Bronchial epithelial cell (primary cell): ENCODE measurements at places on chromosomes 2 and 18. TPM values are rescaled to one million over a fixed set of nuclear protein-coding genes. Genes with fewer than 3 reads are reported as not detected.

HOXD13 gene
- total RNA-seq, result not detected in 2 replicates

SATB2 gene
- total RNA-seq, result 1.6 and 2.0 TPM in 2 replicates

TBR1 gene
- under 0.01 TPM in 2 replicates for total RNA-seq

LYG2 gene
- not detected in 2 replicates for total RNA-seq

PROM2 gene
- 10.8 and 41.6 TPM in 2 replicates for total RNA-seq

PAX8 gene
- total RNA-seq, result 3.5 TPM in 1 of 2 replicates, not detected in the other

LIPG gene
- total RNA-seq, result 9.5 and 11.5 TPM in 2 replicates

GPR148 gene
- total RNA-seq, result not detected in 2 replicates

FBXO36 gene
- 3.4 and 4.2 TPM in 2 replicates for total RNA-seq

HOXD9 gene
- not detected in 2 replicates for total RNA-seq

TMEM178A gene
- total RNA-seq, result 0.26 and 0.51 TPM in 2 replicates

FEV gene
- total RNA-seq, result not detected in 2 replicates

IL1RN gene
- 71.9 and 113 TPM in 2 replicates for total RNA-seq

IL1A gene
- total RNA-seq, result 53.5 and 82.7 TPM in 2 replicates

CD226 gene
- total RNA-seq, result 0.53 and 0.64 TPM in 2 replicates

ARHGEF4 gene
- total RNA-seq, result 74.8 and 107 TPM in 2 replicates

BCL2L11 gene
- 3.7 TPM in 2 replicates for total RNA-seq

ATP5MC3 gene
- total RNA-seq, result 76.1 and 80.3 TPM in 2 replicates

EN1 gene
- total RNA-seq, result not detected in 2 replicates

SLC9A4 gene
- total RNA-seq, result under 0.01 and 0.13 TPM in 2 replicates

DNAJC10 gene
- 125 and 154 TPM in 2 replicates for total RNA-seq

ABCG8 gene
- under 0.01 TPM in 1 of 2 replicates, not detected in the other for total RNA-seq

IL1R1 gene
- total RNA-seq, result 1.6 and 3.1 TPM in 2 replicates

FSIP2 gene
- 0.26 and 1.4 TPM in 2 replicates for total RNA-seq

PHOSPHO2 gene
- 2.4 and 4.0 TPM in 2 replicates for total RNA-seq

SLC25A12 gene
- 7.2 and 9.5 TPM in 2 replicates for total RNA-seq

KLHL14 gene
- not detected in 2 replicates for total RNA-seq

GCG gene
- total RNA-seq, result not detected in 2 replicates

CRYGC gene
- not detected in 2 replicates for total RNA-seq

CTAGE1 gene
- total RNA-seq, result under 0.01 TPM in 1 of 2 replicates, not detected in the other

SERPINB2 gene
- 50.5 and 64.6 TPM in 2 replicates for total RNA-seq

DNER gene
- total RNA-seq, result 0.51 and 1.8 TPM in 2 replicates

SAG gene
- total RNA-seq, result not detected in 2 replicates

CNGA3 gene
- under 0.01 TPM in 1 of 2 replicates, not detected in the other for total RNA-seq

GAL3ST2 gene
- not detected in 2 replicates for total RNA-seq

VWC2L gene
- total RNA-seq, result under 0.01 TPM in 1 of 2 replicates, not detected in the other

NDC80 gene
- total RNA-seq, result 0.26 and 0.51 TPM in 2 replicates

TEX44 gene
- not detected in 2 replicates for total RNA-seq

ILKAP gene
- total RNA-seq, result 25.0 and 31.4 TPM in 2 replicates

ARHGAP28 gene
- 0.26 and 0.38 TPM in 2 replicates for total RNA-seq

PROKR1 gene
- not detected in 2 replicates for total RNA-seq

FBXO48 gene
- total RNA-seq, result 0.26 and 0.64 TPM in 2 replicates

SRD5A2 gene
- under 0.01 TPM in 1 of 2 replicates, not detected in the other for total RNA-seq

DSG2 gene
- 91.5 and 110 TPM in 2 replicates for total RNA-seq

FARSB gene
- 12.9 and 13.6 TPM in 2 replicates for total RNA-seq

CNTNAP5 gene
- not detected in 2 replicates for total RNA-seq

RAB6C gene
- total RNA-seq, result under 0.01 TPM in 1 of 2 replicates, not detected in the other

MTCL1 gene
- total RNA-seq, result 10.0 and 12.7 TPM in 2 replicates

GLS gene
- total RNA-seq, result 95.9 and 103 TPM in 2 replicates

NEU4 gene
- not detected in 2 replicates for total RNA-seq

CFAP65 gene
- not detected in 2 replicates for total RNA-seq

PLEK gene
- total RNA-seq, result under 0.01 TPM in 1 of 2 replicates, not detected in the other

DAPL1 gene
- total RNA-seq, result 1.0 TPM in 1 of 2 replicates, not detected in the other

MAP3K19 gene
- total RNA-seq, result not detected in 2 replicates

TMEM198 gene
- total RNA-seq, result under 0.01 and 0.13 TPM in 2 replicates

RNF125 gene
- 0.90 and 1.3 TPM in 2 replicates for total RNA-seq

ATOH8 gene
- 0.79 TPM in 1 of 2 replicates, not detected in the other for total RNA-seq

ARMC9 gene
- total RNA-seq, result 8.4 and 8.8 TPM in 2 replicates
